Activated naive CD8-positive, alpha-beta T cell treated with anti-CD3 and anti-CD28 coated beads, Interleukin-2, amount 10 ng/mL, durations not matched to agents 7 days and 5 days (primary cell): ENCODE measurements at places on chromosomes 12 and 14. TPM values are rescaled to one million over a fixed set of nuclear protein-coding genes. Genes with fewer than 3 reads are reported as not detected.

Gene EIF4B
- 439 TPM for total RNA-seq

DNA sequence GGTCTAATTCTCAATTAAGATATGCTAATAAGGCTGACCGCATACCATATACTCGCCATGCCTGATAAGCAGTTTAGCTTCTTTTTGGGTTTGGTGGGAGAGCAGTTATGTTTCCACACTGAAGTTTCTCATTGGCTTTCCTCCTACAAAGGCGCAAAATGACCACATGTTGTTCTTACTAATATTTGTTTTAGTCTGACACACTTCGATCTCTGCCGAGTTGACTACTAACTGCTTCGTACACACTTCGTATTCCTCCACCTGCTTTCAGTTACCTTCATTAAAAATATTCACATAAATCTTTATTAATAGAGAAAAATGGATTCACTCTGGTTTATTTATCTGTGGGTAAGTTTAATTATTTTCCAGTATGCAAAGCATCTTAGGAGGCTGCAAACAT, 41.7 kb downstream of the EMP1 start:
- H3K4me3 ChIP-seq, result no peak overlapping the region
- H3K4me1 ChIP-seq, result no peaks in the 10 kb centered on the region
- no peak for DNase-seq
- no peak overlapping the region for H3K27ac ChIP-seq
- peaks cover 22% of the 10 kb centered on the region for H3K27me3 ChIP-seq

- no peaks in the 10 kb centered on the region for H3K36me3 ChIP-seq
- no peak for DNase-seq
- no peaks in the 10 kb centered on the region for H3K4me1 ChIP-seq
- H3K27me3 ChIP-seq, result peaks cover 15% of the 10 kb centered on the region
Observed at GRCh38 chr12:106106061-106106566, 32.6 kb downstream of the NUAK1 start.

DNA sequence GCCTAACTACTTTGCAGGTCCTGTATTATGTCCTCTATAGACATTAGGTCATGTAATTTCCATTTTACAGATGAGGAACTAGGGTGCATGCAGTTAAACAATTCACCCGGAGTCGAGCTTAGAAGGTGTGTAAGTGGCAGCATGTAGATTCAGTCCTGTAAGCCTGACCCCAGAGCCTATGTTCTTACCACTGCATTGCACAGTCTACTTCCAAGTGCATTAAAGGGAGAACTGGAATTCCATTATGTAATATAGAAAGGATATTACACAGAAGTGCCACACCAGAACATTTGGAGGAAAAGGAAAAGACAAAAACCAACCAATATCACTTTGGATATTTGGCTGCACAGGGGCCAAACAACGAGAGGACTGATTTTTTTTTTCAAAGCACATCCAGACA, 1.2 kb downstream of the GLT8D2 start:
- H3K27me3 ChIP-seq, result peaks cover 52% of the 10 kb centered on the region
- H3K36me3 ChIP-seq, result no peaks in the 10 kb centered on the region

Gene SLC10A1
- not detected for total RNA-seq

- no peak overlapping the region for H3K4me3 ChIP-seq
- H3K4me1 ChIP-seq, result peaks cover 14% of the 10 kb centered on the region
- H3K36me3 ChIP-seq, result peaks cover 4% of the 10 kb centered on the region
- no peak overlapping the region for H3K27ac ChIP-seq
- DNase-seq, result no peak
- no peaks in the 10 kb centered on the region for H3K27me3 ChIP-seq
Observed at GRCh38 chr14:102629011-102629444, 36.6 kb downstream of the RCOR1 start.

- H3K4me1 ChIP-seq, result peaks cover 9% of the 10 kb centered on the region
- H3K4me3 ChIP-seq, result no peak overlapping the region
- H3K27me3 ChIP-seq, result no peaks in the 10 kb centered on the region
- peaks cover 29% of the 10 kb centered on the region for H3K36me3 ChIP-seq
- H3K27ac ChIP-seq, result no peak overlapping the region
Observed at GRCh38 chr12:56616244-56616643, 13.9 kb downstream of the BAZ2A start.

Gene BICDL1
- 98.5 TPM for total RNA-seq

Gene PHLDA1
- 5.2 TPM for total RNA-seq

GRCh38 chr12:4564818-4565217, 2.8 kb downstream of the DYRK4 start:
- DNase-seq, result no peak
- peaks cover 14% of the 10 kb centered on the region for H3K27me3 ChIP-seq
- H3K4me1 ChIP-seq, result peaks cover 25% of the 10 kb centered on the region
- peak overlapping the region; percentile 30 for H3K4me3 ChIP-seq
- peak overlapping the region; percentile 26 for H3K27ac ChIP-seq

DNA sequence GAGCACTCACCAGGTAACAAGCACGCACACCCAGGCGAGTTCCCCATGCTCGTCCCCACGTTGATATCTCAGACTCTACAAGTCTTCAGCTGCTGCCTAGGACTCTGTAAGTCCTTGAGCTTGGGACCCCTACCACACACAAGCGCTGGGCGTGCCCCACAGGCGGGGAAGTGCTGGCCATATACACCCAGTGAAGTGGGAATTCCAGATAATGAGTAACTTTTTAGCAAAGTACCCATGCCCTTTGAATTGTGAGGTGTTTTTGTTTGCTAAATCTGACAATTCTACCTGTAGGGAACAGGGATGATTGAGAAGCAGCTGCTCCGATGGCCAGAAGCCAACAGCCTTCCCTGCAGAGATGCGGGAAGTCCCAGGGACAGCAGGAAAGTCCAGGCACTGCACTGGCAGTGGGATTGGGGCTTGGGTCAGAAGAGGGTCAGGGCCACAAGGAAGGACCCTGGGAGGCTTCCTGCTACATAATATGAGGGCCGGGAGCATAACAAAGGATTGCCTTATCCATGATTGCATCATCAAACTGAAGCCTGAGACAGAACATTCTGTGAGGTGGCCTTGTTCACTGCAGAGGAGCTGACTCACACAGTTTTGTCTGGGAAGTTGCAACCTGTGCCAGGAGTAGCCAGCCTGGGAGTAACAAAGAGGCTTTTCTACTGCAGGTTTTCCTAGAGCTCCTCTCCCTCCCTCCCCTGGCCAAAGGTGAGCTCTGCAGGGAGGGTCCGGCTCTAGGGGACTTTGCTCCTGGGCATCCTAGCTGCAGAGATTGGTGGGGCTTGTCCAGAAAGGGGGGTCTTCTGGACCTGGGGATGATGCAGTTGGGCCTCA, 13.2 kb upstream of the SERPINA3 start:
- no peak overlapping the region for H3K4me3 ChIP-seq
- no peaks in the 10 kb centered on the region for H3K4me1 ChIP-seq
- H3K27me3 ChIP-seq, result no peaks in the 10 kb centered on the region
- H3K27ac ChIP-seq, result no peak overlapping the region
- DNase-seq, result no peak

- no peaks in the 10 kb centered on the region for H3K27me3 ChIP-seq
- H3K4me1 ChIP-seq, result no peaks in the 10 kb centered on the region
- H3K36me3 ChIP-seq, result no peaks in the 10 kb centered on the region
- no peak overlapping the region for H3K4me3 ChIP-seq
Observed at GRCh38 chr14:33103489-33103888, 164.8 kb downstream of the NPAS3 start.

- H3K4me3 ChIP-seq, result peak within 1 kb of the TSS; percentile 80
- peak within 1 kb of the TSS; percentile 33 for H3K27ac ChIP-seq
- H3K36me3 ChIP-seq, result no peaks in the 10 kb centered on the region
- DNase-seq, result peak; percentile 39
- peaks cover 42% of the 10 kb centered on the region for H3K27me3 ChIP-seq
- peaks cover 13% of the 10 kb centered on the region for H3K4me1 ChIP-seq
Observed at GRCh38 chr12:81759190-81760051, at the start of gene PPFIA2. TSS of gene PPFIA2 (minus strand) at chr12:81759350.

Gene BCL2L14
- total RNA-seq, result 4.9 TPM

GRCh38 chr14:54189748-54190354, 207.0 kb upstream of the CDKN3 start:
- H3K27me3 ChIP-seq, result peaks cover 6% of the 10 kb centered on the region
- peaks cover 4% of the 10 kb centered on the region for H3K4me1 ChIP-seq
- H3K36me3 ChIP-seq, result no peaks in the 10 kb centered on the region
- DNase-seq, result no peak
- H3K4me3 ChIP-seq, result no peak overlapping the region

GRCh38 chr12:52584156-52584682, 10.6 kb upstream of the KRT74 start:
- H3K4me3 ChIP-seq, result no peak overlapping the region
- no peak overlapping the region for H3K27ac ChIP-seq
- H3K36me3 ChIP-seq, result no peaks in the 10 kb centered on the region
- no peak for DNase-seq
- peaks cover 29% of the 10 kb centered on the region for H3K4me1 ChIP-seq
- H3K27me3 ChIP-seq, result peaks cover 11% of the 10 kb centered on the region

Gene FSCB
- total RNA-seq, result not detected

DNA sequence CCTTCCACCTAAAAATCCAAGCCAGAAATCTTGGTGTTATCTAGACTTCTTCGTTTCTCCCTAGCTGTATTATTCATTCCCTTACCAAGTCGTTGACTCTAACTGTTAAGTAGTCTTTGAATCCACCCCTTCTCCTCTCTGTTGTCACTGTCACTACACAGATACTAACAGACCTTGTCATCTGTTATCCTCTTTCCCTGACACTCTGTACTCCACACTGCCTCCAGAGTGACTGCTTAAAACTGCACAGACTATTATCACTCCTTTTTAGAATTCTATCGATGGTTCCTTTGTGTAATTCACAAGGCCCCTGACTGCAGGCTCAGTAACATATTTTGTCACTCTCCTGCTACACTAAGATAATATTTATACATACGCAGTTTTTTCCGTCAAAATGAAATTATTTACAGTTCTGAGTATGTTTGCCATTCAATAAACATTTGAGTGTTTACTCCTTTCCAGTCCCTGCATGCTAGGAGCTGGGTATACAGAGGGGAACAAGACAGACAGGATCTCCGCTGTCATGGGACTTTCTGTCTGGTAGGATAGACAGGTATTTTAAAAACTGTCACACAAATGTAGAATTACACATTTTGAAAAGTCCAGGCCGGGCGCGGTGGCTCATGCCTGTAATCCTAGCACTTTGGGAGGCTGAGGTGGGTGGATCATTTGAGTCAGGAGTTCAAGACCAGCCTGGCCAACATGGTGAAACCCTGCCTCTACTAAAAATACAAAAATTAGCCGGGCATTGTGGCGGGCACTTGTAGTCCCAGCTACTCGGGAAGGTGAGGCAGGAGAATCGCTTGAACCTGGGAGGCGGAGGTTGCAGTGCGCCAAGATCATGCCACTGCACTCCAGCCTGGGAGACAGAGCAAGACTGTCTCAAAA, 3.8 kb downstream of the MARS1 start:
- DNase-seq, result no peak
- H3K36me3 ChIP-seq, result peaks cover 36% of the 10 kb centered on the region
- H3K4me1 ChIP-seq, result peaks cover 31% of the 10 kb centered on the region
- H3K4me3 ChIP-seq, result no peak overlapping the region
- H3K27me3 ChIP-seq, result no peaks in the 10 kb centered on the region

Gene RTL1
- total RNA-seq, result not detected

GRCh38 chr12:115506822-115507559, 770.5 kb downstream of the MED13L start:
- H3K36me3 ChIP-seq, result no peaks in the 10 kb centered on the region
- H3K27me3 ChIP-seq, result no peaks in the 10 kb centered on the region
- peaks cover 2% of the 10 kb centered on the region for H3K4me1 ChIP-seq
- H3K27ac ChIP-seq, result no peak overlapping the region
- no peak for DNase-seq
- no peak overlapping the region for H3K4me3 ChIP-seq

GRCh38 chr12:52361553-52361952, 5.7 kb downstream of the KRT85 start:
- H3K27ac ChIP-seq, result no peak overlapping the region
- no peaks in the 10 kb centered on the region for H3K36me3 ChIP-seq
- peaks cover 11% of the 10 kb centered on the region for H3K27me3 ChIP-seq
- H3K4me3 ChIP-seq, result no peak overlapping the region
- H3K4me1 ChIP-seq, result peaks cover 29% of the 10 kb centered on the region

Gene TGM1
- total RNA-seq, result 5.7 TPM

DNA sequence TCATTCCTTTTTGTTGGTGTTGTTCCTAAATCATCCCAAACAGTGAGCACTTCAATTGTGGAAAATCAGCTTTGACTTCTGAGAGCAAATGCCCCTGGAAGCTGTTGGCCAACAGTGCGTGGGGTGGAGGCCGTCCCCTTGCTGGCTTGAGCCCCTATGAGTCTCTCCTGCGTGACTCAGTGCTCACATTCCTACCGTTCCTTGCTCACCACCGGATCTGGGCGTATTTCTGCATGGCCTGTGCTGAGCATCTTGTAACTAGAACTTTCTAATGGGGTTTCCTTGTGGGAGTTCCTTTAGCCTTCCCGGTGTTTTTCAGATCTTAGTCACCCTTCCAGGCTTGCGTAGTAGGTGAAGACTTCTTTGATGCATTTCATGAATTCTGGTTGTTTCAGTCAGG, 14.7 kb downstream of the SERPINA1 start:
- H3K4me3 ChIP-seq, result no peak overlapping the region
- no peak for DNase-seq
- H3K27me3 ChIP-seq, result peaks cover 2% of the 10 kb centered on the region

GRCh38 chr14:103250874-103251273, 83.2 kb upstream of the EIF5 start:
- no peak overlapping the region for H3K27ac ChIP-seq
- no peak overlapping the region for H3K4me3 ChIP-seq
- H3K36me3 ChIP-seq, result no peaks in the 10 kb centered on the region
- peaks cover 12% of the 10 kb centered on the region for H3K27me3 ChIP-seq
- DNase-seq, result no peak

Gene FBLN5
- 2.4 TPM for total RNA-seq

GRCh38 chr14:103343164-103343879, 9.3 kb downstream of the EIF5 start:
- H3K36me3 ChIP-seq, result peaks cover 53% of the 10 kb centered on the region
- peaks cover 16% of the 10 kb centered on the region for H3K4me1 ChIP-seq
- no peak overlapping the region for H3K27ac ChIP-seq
- H3K27me3 ChIP-seq, result no peaks in the 10 kb centered on the region
- H3K4me3 ChIP-seq, result no peak overlapping the region

Gene MLF2
- 108 TPM for total RNA-seq

Gene RNASE13
- total RNA-seq, result not detected

DNA sequence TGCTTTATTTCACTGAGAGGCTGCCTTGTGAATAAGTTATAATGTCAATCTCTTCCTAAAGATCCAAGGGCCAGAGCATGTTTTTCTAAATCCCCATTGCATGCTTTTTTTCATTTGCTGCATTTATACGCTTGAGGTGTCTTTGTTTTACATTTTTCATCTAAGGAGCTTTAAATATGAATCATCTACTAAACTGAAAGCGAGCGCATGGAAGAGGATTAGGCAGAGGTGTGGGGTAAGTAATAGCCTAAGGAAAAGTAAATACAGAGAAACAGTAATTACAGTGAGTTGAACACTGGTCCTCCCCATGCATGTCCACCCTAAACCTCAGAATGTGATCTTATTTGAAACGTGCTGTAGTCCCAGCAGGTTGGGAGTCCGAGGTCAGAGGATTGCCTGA, 76.4 kb upstream of the METAP2 start:
- H3K4me1 ChIP-seq, result no peaks in the 10 kb centered on the region
- H3K27ac ChIP-seq, result no peak overlapping the region
- no peak overlapping the region for H3K4me3 ChIP-seq
- H3K36me3 ChIP-seq, result peaks cover 1% of the 10 kb centered on the region
- H3K27me3 ChIP-seq, result peaks cover 2% of the 10 kb centered on the region

Gene PDE3A
- not detected for total RNA-seq

GRCh38 chr14:63949696-63950095, 96.9 kb downstream of the SYNE2 start:
- DNase-seq, result no peak
- H3K4me3 ChIP-seq, result no peak overlapping the region
- H3K36me3 ChIP-seq, result peaks cover 49% of the 10 kb centered on the region
- no peaks in the 10 kb centered on the region for H3K27me3 ChIP-seq
- no peak overlapping the region for H3K27ac ChIP-seq
